ENCODE measurements at places on chromosomes 2 and 18. TPM values are rescaled to one million over a fixed set of nuclear protein-coding genes. Genes with fewer than 3 reads are reported as not detected.

DNA sequence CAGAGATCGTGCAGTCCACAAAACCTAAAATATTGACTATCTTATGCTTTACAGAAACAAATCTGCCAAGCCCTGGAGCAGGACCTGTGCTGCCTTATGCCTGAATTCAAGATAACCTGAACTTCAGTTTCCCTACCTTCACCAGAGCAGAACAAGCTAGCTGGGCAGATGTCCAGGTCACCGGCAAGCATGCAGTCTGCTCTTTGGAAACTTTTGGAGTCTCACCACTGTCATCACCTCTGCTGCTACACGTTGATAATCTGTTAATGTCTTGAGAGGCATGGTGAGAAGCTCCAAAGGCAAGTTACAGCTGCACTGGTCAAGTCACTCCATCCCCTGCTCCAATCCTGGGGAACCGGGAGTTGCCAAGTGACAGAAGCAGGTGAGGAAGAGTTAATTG is 354.2 kb downstream of the RBM43 start:
- no peak for DNase-seq

GRCh38 chr2:120227111-120227991 is 4.2 kb upstream of the TMEM185B start:
- no peak for DNase-seq

DNA sequence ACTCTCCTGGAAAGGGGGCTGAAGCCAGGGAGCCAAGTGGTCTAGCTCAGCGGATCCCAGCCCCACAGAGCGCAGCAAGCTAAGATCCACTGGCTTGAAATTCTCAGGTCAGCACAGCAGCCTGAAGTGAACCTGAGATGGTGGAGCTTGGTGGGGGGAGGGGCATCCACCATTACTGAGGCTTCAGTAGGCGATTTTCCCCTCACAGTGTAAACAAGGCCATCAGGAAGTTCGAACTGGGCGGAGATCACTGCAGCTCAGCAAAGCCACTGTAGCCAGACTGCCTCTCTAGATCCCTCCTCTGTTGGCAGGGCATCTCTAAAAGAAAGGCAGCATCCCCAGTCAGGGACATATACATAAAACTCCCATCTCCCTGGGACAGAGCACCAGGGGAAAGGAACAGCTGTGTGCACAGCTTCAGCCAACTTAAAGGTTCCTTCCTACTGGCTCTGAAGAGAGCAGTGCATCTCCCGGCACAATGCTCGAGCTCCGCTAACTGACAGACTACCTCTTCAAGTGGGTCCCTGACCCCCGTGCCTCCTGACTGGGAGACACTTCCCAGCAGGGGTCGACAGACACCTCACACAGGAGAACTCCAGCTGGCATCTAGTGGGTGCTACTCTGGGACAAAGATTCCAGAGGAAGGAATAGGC is 282.3 kb upstream of the EPC2 start:
- no peak for DNase-seq

DNA sequence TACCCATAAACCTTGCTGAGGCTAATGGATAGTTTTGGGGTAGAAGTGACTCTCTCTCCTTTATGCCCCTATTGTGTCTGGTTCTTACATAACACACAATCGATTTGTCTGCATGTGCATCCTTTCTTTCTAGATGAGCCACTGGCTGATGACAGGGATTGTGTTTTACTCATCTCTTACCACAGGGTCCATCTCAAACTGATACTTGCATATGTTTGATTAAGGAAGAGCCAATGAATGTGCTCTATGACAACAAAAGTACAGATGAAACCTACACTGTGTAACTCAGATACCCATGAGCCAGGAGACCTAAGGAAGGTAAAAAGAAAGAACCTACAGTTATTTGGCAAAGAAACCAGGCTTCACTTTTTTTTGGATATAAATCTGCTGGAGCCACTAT is 13.2 kb upstream of the BZW1 start:
- no peak for DNase-seq

DNA sequence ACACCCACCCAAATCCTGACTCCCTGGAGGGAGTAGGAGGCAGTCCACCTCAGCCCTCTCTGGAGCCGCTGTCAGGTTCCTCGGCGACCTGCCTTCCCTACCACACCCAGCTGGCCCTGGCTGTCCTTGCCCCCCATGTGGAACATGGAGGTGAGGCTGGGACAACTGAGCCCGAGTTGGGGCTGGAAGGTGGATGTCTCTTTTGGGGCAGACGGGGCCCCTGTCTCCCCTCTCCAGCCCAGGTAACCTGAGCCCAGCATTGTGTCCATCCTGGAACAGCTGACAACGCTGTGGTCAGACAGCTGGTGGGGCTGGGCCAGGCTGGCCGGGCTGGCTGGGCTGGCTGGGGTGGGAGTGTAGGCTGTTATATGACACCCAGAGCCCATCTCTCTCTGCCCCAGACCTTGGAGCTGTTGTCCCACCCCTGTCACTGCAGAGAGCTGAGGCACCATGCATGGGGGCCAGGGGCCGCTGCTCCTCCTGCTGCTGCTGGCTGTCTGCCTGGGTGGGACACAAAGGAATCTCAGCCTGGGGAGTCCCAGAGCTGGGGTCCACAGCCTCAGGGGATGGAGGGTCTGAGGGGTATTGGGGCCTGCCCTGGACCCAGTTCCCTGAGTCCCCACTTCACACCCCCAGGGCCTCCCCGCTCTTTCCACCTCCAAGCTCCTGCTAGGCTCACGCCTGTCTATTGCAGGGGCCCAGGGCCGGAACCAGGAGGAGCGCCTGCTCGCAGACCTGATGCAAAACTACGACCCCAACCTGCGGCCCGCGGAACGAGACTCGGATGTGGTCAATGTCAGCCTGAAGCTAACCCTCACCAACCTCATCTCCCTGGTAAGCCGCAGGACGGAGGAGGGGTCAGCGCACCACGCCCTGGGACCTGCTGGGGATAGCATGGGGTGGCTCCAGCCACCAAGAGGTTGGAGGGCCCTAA is at the start of gene CHRNG:
Gene CHRNG (plus strand): TSS at position 395 of the 934 bp plus-strand sequence. CDS start 56 bp downstream, at position 451.
- no peak for DNase-seq

GRCh38 chr2:179650420-179650819 is 211.0 kb downstream of the ZNF385B start:
- DNase-seq = no peak

DNA sequence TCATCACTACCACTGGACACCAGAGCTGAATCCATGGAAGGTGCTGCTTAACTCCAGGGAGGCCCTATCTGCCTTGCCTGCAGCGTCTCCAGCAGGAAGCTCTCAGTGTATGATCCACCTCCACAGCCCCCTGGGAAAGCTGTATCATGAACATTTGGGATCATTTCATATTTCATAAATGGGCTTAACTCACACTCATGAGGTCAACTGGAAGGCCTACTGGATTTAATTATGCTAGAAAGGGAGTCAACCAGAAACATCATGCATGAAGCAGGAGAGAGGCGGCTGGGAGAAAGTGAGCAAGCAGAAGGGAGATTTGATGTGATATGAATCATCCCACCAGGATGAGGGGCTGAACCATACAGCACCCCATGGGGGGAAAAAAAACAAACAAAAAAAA is 537.7 kb downstream of the TNS1 start:
- no peak for DNase-seq

DNA sequence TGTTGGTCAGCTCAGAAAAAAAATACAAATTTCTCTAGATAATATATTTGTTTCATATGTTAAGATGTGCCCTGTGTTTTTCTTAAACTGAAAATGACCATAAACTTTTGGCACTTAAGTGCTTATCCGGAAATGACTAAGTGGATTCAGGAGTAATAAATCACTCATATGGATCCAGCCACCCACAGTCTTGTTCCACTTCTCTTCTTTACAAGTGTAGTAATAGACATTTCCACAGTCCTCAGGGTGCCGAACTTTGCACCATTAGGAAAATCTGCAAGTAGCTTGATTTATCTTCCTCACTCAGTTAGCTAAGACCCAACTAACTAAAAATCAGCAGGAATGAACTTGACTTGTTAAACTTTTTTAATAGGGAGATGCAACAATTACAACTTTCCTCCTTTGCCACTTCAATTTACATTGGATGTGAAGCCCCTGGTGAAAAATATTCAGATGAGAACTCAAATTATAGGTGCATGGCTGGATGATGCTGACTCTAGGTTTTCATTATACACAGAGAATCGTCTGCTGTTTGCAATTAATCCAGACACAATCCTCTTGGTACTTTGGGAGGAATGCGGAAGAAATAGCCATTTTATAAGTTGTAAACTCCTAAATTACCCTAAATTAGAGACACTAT is 322.5 kb downstream of the ARHGAP15 start:
- no peak for DNase-seq

GRCh38 chr2:238761868-238762267 is 86.0 kb upstream of the TWIST2 start:
- DNase-seq = peak; percentile 44

DNA sequence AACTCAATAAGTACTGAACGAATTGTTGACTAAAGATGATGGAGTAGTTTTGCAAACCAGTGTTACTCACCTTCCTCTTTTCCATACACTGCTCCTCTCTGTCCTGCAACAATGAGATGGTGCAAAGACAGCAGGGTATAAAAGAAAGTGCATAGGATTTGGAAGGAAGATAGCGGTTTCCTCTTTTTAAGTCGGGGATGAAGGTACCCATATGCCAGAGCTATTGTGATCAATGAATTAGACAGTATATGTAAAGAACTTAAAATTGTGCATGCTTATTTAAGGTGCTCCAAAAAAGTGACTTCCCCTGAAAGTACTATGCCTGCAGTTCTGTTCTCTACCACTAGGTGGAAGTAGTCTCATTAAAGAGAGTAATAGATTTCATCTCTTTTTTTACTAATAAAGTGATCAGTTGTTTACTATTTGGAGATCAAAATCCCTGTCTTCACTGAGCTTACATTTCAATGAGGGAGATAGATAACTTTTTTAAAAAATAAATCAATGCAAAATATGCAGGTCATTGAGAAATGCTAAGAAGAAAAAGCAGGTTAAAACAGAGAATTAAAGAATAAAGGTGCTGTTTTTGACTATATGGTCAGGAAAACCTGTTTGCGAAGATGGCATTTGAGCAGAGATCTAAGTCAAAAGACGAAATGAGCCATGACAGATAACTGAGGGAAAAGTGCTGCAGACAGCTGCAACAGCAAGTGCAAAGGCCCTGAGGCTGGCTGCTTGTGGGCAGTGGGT is 339.7 kb upstream of the SLC14A2 start:
- DNase-seq = no peak

- DNase-seq = no peak
These were observed 151.2 kb downstream of the UBE2E3 start for GRCh38 chr2:181131584-181131983.

- peak; percentile 69 for DNase-seq
These were observed 687.8 kb downstream of the SLC4A3 start for GRCh38 chr2:220315098-220315823.

DNA sequence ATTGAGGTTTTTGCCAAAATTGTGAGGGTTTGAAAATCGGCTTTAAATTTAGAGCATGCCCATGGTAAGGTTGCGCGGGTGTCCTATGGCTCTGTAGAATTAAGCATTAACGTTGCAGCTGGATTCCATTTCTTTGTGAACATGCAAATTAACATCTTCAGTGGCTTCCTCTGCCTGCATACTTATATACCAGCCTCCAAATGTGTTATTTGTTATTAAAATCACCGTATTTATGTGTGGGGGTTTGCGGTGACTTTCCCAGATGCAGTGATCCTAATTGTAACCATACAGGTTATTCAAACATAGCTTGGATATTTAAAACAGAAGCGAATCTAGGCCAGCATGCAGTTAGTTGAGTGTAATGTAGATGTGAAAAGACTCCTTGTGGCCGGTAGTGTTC is 80.2 kb downstream of the TGOLN2 start:
- no peak for DNase-seq

DNA sequence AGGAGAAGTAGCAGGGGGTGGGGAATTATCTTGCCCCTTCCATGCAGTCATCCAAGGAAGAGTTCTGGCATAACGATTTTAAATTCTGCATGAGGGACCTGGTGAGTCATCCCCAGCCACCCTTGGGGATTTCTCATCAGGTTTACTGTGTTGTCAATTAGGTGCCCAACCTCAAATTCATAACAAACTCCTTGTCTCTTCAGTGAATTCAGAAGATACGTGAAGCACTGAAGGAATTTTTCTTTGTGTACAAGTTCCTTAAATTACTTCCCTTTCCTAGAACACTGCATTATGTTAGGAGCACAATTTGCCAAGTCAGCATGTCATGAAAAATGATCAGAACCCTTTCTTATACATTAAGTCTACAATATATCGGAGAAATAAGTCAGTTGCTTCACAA is 70.8 kb upstream of the NOSTRIN start:
- DNase-seq = no peak

GRCh38 chr2:110852051-110852450 is 119.7 kb downstream of the ACOXL start:
- no peak for DNase-seq

DNA sequence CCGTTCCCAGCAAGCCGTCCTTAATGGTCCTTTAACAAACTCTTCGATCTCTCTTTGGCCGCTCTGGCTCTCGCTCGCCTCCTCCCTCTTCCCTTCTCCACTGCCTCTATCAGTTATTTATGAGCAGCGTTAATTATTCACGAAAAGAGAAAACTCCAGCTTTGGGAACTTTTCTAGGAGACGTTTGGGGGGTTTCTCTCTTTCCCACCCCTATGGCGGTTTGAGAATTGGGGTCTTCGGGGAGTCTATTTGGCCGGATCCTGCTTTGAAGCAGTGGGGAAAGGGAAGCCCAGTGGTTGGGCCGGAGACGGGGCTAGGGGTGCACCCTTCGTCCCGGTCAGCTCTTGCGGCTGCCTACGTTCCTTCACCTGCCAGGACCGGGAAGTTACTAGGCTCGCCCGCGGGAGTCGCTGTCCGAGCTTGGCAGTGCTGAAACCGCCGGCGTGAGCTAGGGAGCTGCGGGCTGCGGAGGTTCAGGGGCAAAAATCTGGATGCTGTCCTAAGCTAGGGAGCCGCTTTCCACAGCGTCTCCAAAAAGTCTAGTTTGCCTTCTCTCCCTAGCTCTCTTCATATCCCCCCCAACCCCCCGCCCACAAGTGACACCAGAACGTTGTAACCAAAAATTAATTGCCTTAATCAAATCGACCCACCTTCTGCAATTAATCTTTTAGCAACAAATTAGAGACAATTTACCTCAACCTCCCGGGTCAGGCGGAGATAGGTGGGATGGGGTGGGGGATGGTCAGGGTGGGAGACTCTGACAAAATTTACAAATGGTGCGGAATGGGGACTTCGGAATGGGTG is 8.9 kb upstream of the SKOR2 start:
- DNase-seq = peak; percentile 70

- no peak for DNase-seq
These were observed 314.5 kb downstream of the OSR1 start for GRCh38 chr2:19043893-19044292.

DNA sequence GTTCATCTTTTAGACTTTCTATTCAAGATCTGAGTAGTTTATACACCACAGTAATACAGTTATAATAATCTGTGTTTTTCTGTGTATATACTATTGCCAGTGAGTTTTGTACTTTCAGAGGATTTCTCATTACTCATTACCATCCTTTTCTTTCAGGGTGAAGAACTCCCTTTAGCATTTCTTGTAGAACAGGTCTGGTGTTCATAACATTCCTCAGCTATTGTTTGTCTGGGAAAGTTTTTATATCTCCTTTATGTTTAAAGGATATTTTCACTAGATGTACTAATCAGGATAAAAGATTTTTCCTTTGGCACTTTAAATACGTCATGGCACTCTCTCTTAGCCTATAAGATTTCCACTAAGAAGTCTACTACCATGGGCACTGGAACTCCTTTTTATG is 705.5 kb downstream of the SLC4A3 start:
- DNase-seq = no peak

Gene OXER1
- total RNA-seq = 2.1 TPM

Gene SCYGR4
- not detected for total RNA-seq

Gene MOCOS
- 4.0 TPM for total RNA-seq

Gene ZNG1B
- total RNA-seq = 33.2 TPM

Gene MEIS1
- 158 TPM for total RNA-seq

Gene POTEF
- 0.09 TPM for total RNA-seq

Gene SPP2
- not detected for total RNA-seq

Gene LYPD6B
- 12.4 TPM for total RNA-seq

Gene GKN1
- total RNA-seq = not detected

Gene PSMG2
- 60.7 TPM for total RNA-seq

Gene CTLA4
- 1.0 TPM for total RNA-seq

Gene SLC40A1
- 94.2 TPM for total RNA-seq
